ENCODE measurements at places on chromosomes 7 and 10.

- DNase-seq: no peak
These were observed 54.8 kb downstream of the ASAH2B start for GRCh38 chr10:50794490-50794889.

- no peak for DNase-seq
These were observed 266.1 kb downstream of the PARD3 start for GRCh38 chr10:34549001-34549400.

DNA sequence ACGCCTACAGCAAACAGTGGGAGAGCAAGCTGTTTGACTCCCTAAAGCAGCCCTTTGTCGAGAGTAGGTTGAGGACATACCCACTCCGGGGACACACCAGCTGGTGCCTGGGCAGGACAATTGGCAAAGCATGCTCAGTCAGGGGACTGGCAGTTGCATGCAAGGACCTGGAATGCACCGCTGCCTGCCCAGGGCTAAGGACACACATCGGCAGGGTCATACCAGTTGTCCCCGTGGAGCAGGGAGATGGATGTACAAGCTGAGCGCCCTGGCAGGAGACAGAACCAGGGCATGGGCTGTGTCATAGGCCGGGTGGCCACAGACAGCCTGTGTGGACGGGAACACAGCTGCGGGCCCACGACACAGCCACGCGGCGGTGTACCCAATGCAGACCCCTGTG, 18.3 kb upstream of the ELN start:
- DNase-seq: no peak

DNA sequence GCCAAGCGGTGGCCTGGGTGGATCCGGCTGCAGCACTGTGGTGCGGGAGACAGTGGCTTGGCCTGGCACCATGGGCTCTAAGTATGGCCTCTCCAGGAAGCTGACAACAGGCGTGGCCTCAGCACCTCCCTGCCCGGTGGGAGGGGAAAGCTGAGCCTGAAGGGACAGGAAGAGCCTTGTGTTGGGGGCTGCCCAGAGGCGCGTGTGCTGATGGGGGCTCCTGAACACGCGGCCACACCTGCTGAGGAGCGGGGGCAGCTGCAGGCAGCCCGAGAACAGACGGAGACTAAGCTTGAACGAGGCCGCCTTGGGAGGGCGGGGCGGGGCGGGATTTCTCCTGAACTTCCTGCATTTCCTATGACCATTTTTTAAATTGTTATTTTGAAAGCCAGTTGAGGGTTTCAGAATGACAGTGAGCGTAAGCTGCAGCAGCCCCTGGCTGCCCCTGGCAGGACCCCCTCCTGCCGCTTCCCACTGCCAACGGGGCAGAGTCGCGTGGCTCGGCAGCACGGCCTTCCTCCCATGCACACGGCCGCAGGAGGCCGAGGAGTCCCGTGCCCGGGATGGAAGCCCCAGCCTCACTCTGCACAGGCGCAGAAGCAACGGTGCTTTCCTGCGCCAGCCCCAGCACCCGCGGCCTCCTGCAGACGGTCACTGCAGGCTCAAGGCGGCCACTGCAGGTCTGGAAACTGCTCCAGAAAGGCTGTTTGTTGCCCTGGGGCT, 43.2 kb downstream of the DPYSL4 start:
- DNase-seq: peak; percentile 37

GRCh38 chr7:71009636-71010035, 122.3 kb upstream of the GALNT17 start:
- no peak for DNase-seq

DNA sequence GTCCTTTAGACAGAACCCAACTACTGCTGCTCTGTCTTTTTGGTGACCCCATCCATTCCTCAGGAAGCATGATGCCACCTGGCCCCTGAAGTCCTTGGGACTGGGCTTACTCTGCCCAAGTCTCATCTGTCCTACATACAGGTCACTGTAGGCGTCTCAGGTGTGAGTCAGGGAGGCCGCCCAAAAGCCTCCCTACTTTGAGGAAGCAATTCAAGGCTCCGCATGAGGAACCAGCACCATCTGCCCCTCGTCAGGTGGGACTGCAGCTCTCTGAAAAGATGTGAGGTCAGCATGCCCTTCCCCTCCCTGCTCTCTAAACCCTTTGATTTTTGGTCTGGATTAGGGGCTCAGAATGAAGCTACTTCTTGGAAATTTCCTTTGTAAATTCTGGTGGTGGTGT, 354.8 kb downstream of the CXCL12 start:
- DNase-seq: peak; percentile 16

DNA sequence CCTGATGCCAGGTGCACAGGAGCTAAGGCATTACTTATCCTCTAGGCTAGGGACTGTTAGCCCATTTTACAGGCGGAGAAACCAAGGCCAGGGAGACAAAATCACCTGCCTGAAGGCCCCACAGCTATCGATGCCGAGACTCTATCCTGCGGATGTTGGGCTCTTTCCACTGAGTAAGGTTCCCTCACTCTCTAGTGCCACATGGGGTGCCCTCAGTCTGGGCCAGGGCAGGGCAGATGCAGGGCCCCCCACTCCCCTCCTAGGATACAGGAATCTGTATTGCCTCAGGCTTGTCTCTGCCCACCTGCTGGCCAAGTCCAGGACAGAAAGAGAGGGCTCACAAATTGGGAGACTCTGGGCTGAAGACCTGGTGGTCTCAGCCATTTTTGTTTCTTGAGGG, 45.7 kb downstream of the UNC5B start:
- no peak for DNase-seq

GRCh38 chr10:124493214-124493882, 31.7 kb downstream of the LHPP start:
- no peak for DNase-seq

DNA sequence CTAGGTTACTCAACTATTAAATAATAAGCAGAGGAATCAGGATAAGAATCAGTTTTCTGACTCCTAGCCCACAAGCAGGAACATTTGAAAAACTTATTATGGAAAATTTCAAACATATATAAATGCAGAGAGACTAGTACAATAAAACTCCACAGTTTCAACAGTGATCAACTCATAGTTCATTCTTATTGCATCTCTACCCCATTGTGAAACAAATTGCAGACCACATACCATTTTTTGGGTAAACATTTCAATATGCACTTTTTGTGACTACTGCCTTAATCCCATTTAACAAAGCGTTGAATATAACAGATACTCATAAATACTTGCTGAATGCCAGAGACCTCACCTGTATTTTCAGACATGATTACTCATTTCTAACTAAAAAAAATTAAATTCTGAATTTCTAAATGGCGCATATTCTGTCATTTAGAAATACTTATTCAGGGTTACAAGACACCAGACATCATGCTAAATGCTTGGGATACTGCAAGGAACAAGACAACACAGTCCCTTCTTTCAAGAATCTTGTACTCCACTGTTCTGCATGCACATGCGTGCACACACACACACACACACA, 11.4 kb downstream of the CDK6 start:
- no peak for DNase-seq

DNA sequence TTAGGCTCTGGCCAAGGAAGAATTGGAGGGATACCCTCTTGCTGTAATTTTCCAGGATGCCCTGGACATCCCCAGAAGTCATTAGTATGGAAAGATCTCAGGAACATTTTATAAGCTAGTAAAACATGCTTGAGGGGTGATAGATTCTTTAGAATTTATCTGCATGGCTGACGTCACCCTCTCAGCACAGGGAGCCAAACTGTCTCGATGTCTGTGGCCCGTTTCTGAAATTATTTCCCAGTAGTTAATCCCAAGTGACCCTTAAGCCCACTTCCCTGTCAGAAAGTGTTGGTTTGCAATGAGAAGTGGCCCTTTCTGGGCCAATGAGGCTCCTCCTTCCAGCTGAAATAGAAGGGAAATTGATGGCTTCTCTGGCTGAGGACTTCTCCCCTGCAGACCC, 184.5 kb upstream of the BMPER start:
- no peak for DNase-seq

DNA sequence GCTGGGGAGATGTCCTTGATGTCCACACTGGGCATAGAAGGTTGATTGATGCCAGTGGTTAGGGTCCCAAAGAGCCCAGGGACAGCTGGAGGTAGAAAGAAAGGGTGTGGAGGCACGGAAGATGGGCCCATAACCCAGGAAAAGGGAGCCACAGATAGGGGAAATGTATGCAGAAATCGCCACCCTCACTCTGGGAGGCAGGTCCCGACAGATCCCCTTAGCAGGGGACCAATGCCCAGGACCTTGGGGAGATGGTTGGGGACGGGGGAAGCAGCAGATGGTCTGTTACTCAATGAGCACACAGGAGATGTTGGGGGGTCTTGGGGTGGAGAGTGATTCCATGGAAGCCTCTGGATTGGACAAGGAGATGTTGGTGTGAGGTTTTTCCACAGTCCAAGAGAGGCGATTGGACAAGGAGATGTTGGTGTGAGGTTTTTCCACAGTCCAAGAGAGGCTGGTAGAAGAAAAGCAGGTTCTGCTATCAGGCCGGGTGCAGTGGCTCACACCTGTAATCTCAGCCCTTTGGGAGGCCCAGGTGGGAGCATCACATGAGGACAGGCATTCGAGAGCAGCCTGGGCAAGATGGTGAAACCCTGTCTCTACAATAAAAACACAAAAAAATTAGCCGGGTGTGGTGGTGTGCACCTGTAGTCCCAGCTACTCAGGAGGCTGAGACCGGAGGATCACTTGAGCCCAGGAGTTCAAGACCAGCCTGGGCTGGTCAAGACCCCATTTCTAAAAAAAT, 7.0 kb upstream of the PPP1R35 start:
- no peak for DNase-seq

Measured in CD8-positive, alpha-beta memory T cell (primary cell).